ENCODE measurements at places on chromosomes 3 and 15. TPM values are rescaled to one million over a fixed set of nuclear protein-coding genes. Genes with fewer than 3 reads are reported as not detected.
A peak's percentile ranks its signal among the peaks of the same experiment; 100 is the strongest.

GRCh38 chr3:128103136-128103676, 20.4 kb downstream of the RUVBL1 start:
- DNase-seq = no peak
- H3K4me3 ChIP-seq = no peak overlapping the region
- H3K27me3 ChIP-seq = no peaks in the 10 kb centered on the region
- H3K4me1 ChIP-seq = no peaks in the 10 kb centered on the region
- H3K36me3 ChIP-seq = no peaks in the 10 kb centered on the region

The GNAT1 gene
- not detected for total RNA-seq

The SPESP1 gene
- total RNA-seq = 1.4 TPM

DNA sequence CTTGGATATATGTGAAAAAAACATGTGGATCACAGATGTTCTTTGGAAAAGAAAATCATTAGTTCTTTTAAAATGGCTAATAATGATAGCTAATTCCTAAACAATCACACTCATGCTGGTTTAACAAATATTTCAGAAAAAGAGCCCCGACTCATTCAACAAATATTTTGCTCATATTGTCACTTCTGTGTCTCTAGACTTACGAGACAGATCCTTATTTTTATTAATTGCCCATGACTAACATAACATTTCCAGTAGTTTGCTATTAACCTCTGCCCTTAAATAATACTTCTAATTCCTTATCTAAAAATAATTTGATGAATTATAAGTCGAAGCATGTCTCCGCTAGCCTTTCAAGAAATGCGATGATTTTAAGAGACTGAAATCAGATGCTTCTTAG, 70.4 kb downstream of the SATB1 start:
- H3K4me3 ChIP-seq = no peak overlapping the region
- no peaks in the 10 kb centered on the region for H3K27me3 ChIP-seq
- no peak overlapping the region for H3K27ac ChIP-seq
- no peak for DNase-seq
- H3K36me3 ChIP-seq = no peaks in the 10 kb centered on the region

- H3K4me1 ChIP-seq = no peaks in the 10 kb centered on the region
- H3K36me3 ChIP-seq = no peaks in the 10 kb centered on the region
- no peak overlapping the region for H3K27ac ChIP-seq
- H3K27me3 ChIP-seq = no peaks in the 10 kb centered on the region
These were observed 78.5 kb upstream of the DLG1 start for GRCh38 chr3:197376735-197377555.

The GABRB3 gene
- 6.2 TPM for total RNA-seq

GRCh38 chr15:73367624-73368300, 996 bp downstream of the HCN4 start:
- H3K4me3 ChIP-seq = no peak overlapping the region
- no peak for DNase-seq
- no peak overlapping the region for H3K27ac ChIP-seq
- H3K36me3 ChIP-seq = no peaks in the 10 kb centered on the region
- H3K4me1 ChIP-seq = peaks cover 21% of the 10 kb centered on the region

DNA sequence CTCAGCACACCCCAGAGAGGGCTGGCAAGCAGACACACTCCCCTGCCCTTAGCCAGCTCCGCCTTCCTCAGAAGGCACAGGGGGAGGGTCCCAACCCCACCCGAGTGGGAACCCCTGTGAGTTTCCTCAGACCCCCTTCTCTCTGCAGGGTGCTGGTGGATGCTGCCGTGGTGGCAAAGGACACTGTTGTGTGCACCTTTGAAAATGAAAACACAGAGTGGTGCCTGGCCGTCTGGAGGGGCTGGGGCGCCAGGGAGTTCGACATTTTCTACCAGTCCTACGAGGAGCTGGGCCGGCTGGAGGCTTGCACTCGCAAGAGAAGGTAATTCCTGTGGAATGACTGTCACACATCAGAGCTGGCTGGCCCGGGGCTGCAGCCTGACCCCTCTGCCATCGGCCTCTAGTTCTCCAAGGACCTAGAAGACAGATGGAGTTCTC, 149.4 kb downstream of the LRRK1 start:
- H3K36me3 ChIP-seq = no peaks in the 10 kb centered on the region
- H3K27ac ChIP-seq = peak overlapping the region; percentile 67
- no peaks in the 10 kb centered on the region for H3K4me1 ChIP-seq
- no peak overlapping the region for H3K4me3 ChIP-seq
